ENCODE measurements at places on chromosomes 7 and 10.

- no peak for DNase-seq
These were observed 1.9 kb downstream of the NSUN6 start for GRCh38 chr10:18649364-18649959.

GRCh38 chr10:79449181-79450146 is 4.0 kb upstream of the ZCCHC24 start:
- no peak for DNase-seq

- DNase-seq = no peak
These were observed 14.9 kb upstream of the CPA5 start for GRCh38 chr7:130329681-130330080.

GRCh38 chr7:4437916-4438315 is 244.2 kb upstream of the FOXK1 start:
- no peak for DNase-seq

GRCh38 chr10:14653271-14654161 is 121.2 kb downstream of the FAM107B start:
- peak; percentile 75 for DNase-seq

DNA sequence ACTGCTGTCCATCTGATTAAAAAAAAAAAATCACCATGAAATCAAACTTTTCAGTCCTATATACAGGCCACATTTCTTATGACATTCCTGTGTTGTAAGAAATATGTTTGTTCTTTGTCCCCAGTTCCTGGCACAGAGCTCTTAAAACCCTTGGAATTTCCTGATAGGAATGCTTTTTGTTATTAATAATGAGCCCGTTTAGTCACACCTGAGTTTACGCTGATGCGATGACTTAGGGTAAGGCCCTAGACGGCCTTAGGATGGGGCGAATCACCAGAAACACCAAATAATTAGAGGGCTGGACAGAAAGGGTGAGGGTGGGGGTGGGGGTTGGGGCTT is 17.5 kb downstream of the TSPAN15 start:
- DNase-seq = no peak

GRCh38 chr10:73262105-73262730 is 9.8 kb upstream of the MRPS16 start:
- DNase-seq = no peak

DNA sequence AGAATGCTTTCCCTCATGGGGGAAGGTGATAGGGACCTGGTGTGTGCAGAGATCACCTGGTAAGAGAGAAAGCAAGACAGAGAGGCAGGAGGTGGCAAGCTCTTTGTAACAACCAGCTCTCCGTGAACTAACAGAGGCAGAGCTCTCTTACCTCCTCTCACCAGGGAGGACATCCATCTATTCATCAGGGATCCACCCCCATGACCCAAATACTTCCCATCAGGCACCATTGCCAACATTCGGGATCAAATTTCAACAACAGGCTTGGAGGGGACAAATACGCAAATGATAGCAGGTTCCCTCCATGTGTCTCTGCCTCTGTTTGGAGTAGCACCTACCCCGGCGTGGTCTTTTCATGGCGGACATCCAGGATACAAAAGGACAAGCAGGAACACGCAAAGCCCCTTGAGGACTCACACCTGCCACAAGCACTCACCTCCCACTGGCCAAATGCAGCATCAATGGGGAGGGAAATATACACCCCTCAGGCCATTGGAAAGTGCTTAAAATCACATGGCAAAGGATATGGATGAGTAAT is 431.2 kb upstream of the AUTS2 start:
- DNase-seq = no peak

- no peak for DNase-seq
These were observed 149.1 kb downstream of the PTPN20 start for GRCh38 chr10:47060356-47060755.

GRCh38 chr10:60856405-60856804 is 78.1 kb downstream of the CDK1 start:
- no peak for DNase-seq

DNA sequence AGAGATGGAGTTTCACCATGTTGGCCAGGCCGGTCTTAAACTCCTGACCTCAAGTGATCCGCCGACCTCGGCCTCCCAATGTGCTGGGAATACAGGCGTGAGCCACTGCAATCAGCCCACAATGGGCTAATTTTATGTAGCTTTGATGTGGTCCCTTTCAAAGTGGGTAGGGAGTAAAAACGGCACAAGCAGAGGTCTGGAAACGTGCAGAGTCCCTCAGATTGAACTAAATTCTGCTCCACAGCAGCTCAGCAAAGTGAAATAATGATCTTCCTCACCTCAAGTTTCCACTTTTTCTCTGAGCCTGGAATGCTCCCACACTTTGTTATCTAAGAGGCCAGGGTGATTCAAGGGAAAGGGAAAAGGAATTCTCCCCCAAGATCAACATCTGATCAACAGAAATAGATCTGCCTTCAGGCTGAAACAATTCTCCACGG is 6.1 kb downstream of the CCDC3 start:
- no peak for DNase-seq
